ENCODE measurements at places on chromosomes 7 and 10.

- DNase-seq = no peak
Observed at GRCh38 chr10:112898540-112899390, 51.3 kb upstream of the TCF7L2 start.

- DNase-seq = no peak
Observed at GRCh38 chr10:488081-488932, 201.2 kb downstream of the DIP2C start.

- no peak for DNase-seq
Observed at GRCh38 chr7:50806143-50806542, 23.4 kb upstream of the GRB10 start.

DNA sequence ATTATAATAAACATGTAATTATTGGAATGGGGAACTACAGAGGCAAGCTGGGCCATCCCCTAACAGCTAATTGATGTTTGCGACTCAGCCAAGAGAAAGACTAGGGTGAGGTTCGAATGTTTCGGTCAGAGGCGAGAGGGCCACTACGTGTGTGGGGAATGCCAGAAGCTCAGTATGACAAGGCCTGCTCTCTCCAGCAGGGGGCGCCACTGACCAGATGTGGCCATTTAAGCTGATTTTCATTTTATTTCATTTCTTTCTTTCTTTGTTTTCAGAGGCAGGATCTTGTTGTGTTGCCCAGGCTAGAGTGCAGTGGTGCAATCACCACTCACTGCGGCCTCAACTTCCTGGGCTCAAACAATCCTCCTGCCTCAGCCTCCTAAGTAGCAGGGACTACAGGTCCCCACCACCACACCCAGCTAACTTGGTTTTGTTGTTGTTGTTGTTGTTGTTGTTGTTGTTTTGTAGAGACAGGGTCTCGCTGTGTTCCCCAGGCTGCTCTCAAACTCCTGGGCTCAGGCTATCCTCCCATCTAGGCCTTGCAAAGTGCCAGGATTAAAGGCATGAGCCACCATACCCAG lies 38.1 kb downstream of the TMEM130 start:
- no peak for DNase-seq

GRCh38 chr7:27277628-27278027 lies 35.0 kb downstream of the EVX1 start:
- DNase-seq = no peak

Measured in germinal center (tissue), 1 donor.